Activated CD4-positive, alpha-beta T cell treated with anti-CD3 and anti-CD28 coated beads, Interleukin-2, amount 50 U/mL, for 48 hours (primary cell): ENCODE measurements at places on chromosomes 6 and 20.

GRCh38 chr6:143694560-143694959, 16.8 kb downstream of the PHACTR2 start:
- no peak for DNase-seq

- no peak for DNase-seq
Observed at GRCh38 chr6:160500639-160501038, 152.5 kb downstream of the SLC22A3 start.

DNA sequence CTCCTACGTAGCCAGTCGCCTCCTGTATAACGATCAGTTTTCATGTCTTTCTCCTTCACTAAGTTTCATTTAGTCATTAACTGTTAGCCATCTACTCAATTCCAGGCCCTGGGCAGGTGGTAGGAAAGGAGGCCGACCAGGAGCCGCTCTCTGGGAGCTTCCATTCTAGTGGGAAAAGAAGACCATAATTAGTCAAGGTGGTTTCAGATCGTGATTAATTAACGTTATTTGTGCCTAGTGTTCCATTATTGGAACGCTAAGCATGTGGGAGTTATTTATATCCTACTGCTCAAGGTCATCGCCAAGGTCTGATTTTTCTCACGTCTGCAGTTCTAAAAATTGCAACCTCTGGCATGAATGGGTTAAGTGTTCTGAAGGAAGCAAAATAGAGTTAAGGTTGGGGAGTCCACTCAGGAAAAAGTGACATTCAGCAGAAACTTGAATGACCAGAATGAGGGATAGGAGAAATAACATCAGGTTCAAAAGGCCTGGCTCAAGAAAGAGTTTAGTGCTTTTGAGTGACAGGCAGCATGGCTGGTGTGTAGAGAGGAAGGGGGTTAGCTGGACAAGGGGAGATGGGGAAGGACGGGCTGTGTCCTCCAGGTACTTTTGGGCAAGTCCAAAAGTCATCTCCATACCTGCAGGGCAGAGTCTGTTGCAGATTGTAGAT, 812 bp downstream of the SLC9A8 start:
- DNase-seq = no peak

DNA sequence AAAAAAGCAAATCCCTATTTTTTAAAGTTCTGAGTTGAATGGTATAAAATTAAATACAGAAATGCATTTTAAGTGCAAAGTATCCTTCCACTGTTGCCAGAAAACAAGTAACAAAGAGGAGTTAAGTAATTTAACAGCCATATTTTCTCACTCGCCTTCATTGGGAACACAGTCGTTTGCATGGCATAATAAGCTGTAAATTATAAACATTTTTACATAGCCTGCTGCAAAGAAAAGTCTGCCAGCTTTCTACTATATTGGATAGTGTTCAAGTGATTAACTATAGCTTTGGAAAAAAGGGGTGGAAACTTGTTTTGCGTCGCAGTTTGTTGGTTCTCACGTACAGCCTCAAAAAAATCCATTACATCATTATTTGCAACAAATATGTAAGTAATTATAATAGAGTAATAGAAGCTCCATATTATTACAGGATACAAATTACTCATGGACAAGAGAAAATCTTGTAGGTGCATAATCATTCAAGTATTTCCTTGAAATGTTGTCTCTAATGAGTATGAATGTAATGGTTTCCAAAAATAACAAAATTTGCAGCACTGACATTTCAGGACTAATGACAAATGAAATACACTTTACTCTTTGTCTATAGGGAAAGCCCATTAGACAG, 139.3 kb downstream of the PDSS2 start:
- no peak for DNase-seq

DNA sequence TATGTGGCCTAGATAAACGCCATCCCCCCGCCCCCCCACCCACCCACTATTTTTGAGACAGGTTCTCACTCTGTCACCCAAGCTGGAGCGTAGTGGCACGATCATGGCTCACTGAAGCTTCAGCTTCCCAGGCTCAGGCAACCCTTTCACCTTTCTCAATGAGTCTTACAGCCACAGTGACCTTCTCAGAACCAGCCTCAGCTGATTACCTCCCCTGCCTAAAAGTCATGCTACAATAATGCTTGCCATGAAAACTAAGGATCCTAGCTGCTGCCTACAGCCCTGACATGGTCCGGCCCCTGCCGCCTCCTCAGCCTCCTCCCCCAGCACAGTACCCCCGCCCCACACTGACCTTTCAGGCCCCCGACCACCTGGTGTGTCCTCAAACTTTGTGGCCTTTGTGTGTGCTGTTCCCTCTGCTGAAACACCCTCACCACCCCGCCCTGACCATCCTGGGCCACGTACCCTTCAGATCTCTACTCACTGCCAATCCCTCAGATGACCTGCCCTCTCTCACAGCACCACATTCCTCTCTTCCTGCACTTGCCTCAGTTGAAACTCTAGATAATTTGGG, 31.3 kb downstream of the PNPLA1 start:
- DNase-seq = no peak

GRCh38 chr6:158627168-158627939, 17.2 kb downstream of the DYNLT1 start:
- no peak for DNase-seq

GRCh38 chr6:44223319-44224028, at the start of gene SLC29A1:
SLC29A1 (plus strand) TSS chr6:44223595; CDS start chr6:44227314, 3,719 bp downstream.
- DNase-seq = peak; percentile 89

- no peak for DNase-seq
Observed at GRCh38 chr6:21601339-21601923, 7.9 kb downstream of the SOX4 start.

- DNase-seq = no peak
Observed at GRCh38 chr6:77324866-77325265, 138.4 kb downstream of the HTR1B start.

DNA sequence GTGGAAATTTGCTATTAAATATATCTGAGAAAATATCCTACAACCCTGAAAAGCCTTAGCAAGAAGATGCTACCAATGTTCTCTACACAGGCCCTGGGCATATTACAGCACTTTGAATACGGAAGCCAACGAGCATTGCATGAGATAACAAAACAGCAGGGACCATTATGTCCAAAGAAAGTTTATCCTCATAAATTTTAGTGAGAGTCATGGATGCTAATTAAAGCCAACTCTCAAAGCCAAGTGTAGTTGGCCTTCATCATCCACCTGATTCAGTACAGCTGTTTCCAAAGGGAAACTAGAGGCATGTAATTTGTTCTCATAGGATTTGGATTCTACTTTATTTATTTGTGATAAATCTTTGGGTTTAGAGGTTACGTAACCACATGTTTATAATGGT, 564.8 kb downstream of the RFPL4B start:
- no peak for DNase-seq

DNA sequence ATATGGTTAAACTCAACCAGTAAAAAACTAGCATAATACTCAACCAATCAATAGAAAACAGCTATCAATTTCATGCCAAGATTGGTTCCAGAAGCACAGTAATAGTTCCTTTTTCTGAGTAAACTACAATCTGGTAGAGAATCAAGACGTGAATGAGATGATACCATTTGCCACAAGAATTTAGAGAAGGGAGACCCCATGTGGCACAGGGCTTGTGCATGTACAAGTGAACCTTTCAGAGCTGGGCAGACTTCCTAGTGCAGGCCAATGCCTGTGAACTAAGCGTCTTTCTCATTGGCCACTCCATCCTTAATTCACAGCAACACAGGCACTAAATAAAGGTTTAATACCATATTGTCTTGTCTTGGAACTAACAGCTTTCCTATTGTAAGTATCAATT, 213.5 kb downstream of the RFPL4B start:
- no peak for DNase-seq

GRCh38 chr6:79173378-79173777, 61.1 kb downstream of the HMGN3 start:
- no peak for DNase-seq

- DNase-seq = no peak
Observed at GRCh38 chr6:162014069-162014811, 713.3 kb downstream of the PRKN start.
